ELF-1 (cell line): ENCODE measurements at places on chromosomes 16 and 17.

- DNase-seq = no peak
Measured at GRCh38 chr17:77479372-77480198, 338.8 kb downstream of the SEC14L1 start.

- DNase-seq = no peak
Measured at GRCh38 chr17:17556671-17557070, 34.8 kb downstream of the PEMT start.

- DNase-seq = peak; percentile 84
Measured at GRCh38 chr16:12819126-12820117, 15.7 kb upstream of the CPPED1 start.

- peak; percentile 69 for DNase-seq
Measured at GRCh38 chr17:17313350-17313991, 10.3 kb downstream of the NT5M start.
